Stimulated activated CD4-positive, alpha-beta T cell treated with anti-CD3 and anti-CD28 coated beads, Interleukin-1b, Interleukin-23, amount 100 ng/mL, for 4 hours (primary cell): ENCODE measurements at places on chromosomes 7 and 10.

- DNase-seq: no peak
Observed at GRCh38 chr10:13831711-13832141, 245.0 kb downstream of the PRPF18 start.

GRCh38 chr7:33705333-33705833 is 200.0 kb upstream of the BMPER start:
- DNase-seq: no peak

- peak; percentile 12 for DNase-seq
Observed at GRCh38 chr10:60536529-60537114, 146.9 kb upstream of the ANK3 start.

- no peak for DNase-seq
Observed at GRCh38 chr10:34003561-34003960, 669.1 kb upstream of the NRP1 start.

GRCh38 chr7:82007315-82007714 is 237.5 kb upstream of the HGF start:
- DNase-seq: no peak

- DNase-seq: no peak
Observed at GRCh38 chr7:120856621-120857352, 1.2 kb downstream of the TSPAN12 start.
